Right lobe of liver (tissue), 6 donors: ENCODE measurements at places on chromosomes 3 and 15. TPM values are rescaled to one million over a fixed set of nuclear protein-coding genes. Genes with fewer than 3 reads are reported as not detected.

EAF2 gene
- 1.9 TPM for total RNA-seq

ABHD6 gene
- 63.4 TPM for total RNA-seq

OR5K2 gene
- not detected for total RNA-seq

GOLGA8M gene
- 1.0 TPM for total RNA-seq

UBA7 gene
- total RNA-seq = 36.4 TPM

TNFAIP8L3 gene
- total RNA-seq = 1.3 TPM

DNA sequence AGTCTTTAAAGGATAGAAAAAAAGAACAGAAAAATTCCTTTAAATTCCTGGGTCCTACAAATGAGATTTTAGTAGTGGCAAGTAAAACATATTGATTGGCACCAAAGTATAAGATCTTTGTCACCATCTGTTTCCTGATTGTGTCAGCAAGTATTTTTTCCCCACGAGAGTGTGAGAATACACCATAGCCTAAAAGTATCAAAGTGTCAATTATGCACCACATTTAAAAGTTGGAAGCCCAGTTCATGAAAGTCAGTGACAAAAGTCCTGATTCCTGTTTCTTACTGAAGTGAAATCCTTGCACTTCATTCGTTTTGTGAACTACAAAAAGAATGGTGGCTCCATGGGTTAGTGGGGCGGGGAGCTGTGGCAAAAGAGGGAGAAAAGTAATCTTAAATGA, 83.8 kb upstream of the DPH6 start:
- DNase-seq = no peak

DNA sequence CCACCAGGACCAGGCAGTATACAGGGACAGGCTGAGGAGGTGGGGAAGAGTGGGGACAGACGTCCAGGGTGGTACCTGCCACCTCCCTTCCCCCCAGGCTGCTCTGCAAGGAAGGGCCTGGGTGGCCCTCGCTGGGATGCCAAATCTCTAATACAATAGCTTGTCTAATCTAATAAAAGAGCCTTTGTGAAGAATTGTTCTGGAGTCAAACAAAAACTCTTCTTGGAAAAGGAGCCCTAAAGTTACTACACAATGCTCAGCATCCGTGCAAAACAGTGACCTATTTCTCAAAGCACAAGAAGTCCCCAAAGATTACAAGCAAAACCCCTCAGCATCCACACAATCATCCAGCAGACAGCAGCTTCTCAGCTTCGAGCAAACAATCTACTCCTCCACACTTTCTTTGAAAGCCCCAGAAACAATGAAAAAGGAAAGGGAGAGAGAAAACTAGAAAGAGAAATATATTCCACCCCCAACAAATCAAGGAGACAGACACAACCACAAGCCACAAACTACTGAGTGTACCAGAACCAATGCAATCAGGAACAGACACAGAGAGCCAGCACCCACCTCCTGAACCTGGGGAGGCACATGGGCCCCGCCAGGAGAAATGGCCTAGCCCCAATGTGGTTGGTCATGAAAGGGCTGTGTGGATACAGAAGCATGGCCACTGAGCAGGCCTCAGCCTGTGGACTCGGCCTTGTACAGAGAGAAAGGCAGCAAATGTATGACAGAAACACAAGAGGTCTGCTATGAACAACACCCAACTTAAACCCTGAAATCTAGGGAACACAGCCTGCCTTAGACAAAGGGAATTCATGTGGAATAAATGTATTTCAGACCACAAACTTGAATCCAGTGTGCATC, 177.1 kb upstream of the CHRNA7 start:
- DNase-seq = no peak

DNA sequence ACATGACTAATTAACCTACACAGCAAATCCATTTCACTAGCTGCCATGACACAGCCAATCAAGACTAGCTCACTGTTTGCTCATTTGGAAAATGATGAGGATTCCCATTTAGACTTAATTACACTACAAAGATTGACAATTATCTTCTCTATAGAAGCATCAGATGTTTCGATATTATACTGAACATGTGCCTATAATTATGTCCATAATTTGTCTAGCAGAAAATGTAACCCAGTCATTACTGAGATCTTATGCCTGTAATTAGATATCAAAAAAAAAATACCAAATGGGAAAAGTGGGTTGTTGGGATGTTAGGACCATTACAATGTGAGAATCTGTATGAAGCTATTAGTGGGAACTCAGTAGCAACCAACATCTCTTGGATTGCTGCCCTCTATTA, 344.2 kb upstream of the MCTP2 start:
- no peak for DNase-seq

DNA sequence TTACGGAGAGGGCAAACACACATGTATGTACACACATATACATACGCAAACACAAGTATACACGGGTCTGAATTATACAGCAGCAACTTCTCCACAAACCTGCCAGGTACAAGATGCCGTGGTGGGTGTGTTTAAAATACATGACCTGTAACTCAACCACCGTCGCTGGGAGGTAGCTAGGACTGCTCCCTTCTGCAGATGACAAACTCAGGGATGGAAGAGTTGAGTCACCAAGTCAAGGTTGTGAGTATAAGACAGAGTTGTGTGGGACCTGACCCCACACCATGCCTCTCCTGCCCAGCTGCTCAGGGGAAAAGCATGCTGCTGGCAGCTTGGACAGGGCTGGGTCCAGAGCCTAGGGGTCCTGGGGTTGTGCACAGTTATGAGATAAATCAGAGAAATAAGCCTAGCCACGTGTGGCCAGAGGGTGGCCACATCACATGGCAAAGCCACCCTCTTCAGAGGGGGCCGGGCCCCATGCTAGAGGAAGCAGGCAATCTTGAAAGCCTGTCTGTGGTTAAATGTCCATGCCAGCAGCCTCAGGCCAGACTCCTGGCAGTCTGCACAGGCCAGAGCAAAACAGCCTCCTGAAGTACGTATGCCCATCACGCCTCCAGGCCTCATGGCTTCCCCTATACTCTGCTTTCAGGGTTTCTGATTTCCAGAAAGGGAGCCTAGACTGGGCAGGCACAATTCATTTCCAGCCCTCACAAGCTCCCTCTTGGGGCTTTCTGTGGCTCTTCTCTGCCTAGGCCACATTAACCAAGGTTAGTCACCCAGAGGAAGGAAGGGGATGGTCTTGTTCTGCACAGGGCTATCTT, 107.7 kb upstream of the RPL32 start:
- DNase-seq = no peak

DNA sequence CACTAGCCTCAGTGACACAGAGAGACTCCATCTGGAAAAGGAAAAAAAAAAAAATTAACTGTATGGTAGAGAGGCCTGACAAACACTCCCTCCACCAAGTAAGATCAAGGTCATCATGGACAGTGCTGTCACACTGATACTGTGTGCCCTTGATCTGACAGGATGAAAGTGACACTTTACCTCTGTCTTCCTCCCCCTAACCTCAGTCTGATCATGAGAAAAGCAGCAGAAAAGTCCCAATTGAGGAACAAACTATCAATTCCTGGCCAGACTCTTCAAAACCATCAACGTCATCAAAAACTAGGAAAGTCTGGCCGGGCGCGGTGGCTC, 26.7 kb downstream of the PGPEP1L start:
- DNase-seq = no peak

DNA sequence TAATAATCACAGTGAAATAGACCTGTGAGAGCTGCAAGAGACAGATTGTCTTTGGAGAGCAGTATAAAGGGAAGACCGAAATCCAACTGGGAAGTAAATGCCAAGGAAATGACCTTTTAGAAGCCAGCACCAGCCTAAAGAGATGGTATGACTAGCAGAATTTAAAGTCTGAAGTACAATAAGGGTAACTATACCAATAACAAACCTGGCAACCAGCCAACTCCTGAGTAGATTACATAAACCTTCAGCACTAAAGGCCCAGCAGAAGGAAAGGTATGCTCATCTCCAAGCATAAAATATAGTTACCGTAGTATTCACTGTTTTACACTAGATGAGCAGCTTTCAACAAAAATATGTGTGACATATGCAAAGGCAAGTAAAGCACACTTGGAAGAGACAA, 155.1 kb upstream of the SATB1 start:
- DNase-seq = no peak

DNA sequence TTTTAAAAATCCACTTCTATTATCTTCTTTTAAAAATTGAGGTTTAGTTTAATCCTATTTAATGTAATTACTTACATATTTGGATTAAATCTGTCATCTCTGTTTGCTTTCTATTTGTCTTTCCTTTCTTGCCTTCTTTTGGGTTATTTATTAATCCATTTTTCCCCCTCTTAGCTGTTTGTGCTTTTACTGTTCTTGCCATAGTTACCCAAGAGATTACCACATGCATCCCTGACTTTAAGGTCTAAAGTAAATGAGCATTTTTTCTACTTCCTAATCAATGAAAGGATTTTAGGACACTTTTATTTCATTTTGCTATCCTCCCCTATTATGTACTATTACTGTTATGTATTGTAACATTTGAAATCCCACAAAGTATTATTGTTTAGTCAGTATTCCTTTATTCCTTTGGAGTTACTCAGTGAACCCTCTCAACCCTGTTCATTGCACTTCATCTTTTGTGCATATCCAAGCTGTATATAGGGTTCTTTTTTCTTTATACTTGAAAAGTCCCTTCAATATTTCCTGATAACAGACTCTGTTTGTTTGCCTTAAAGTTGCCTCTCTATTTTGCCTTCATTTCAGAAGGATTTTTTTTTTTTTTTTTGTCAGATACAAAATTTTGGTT, 62.7 kb downstream of the MEF2A start:
- no peak for DNase-seq

GRCh38 chr3:38022301-38022700, 7.1 kb downstream of the PLCD1 start:
- DNase-seq = no peak

GRCh38 chr3:195160257-195160898, 110.6 kb downstream of the XXYLT1 start:
- DNase-seq = no peak

DNA sequence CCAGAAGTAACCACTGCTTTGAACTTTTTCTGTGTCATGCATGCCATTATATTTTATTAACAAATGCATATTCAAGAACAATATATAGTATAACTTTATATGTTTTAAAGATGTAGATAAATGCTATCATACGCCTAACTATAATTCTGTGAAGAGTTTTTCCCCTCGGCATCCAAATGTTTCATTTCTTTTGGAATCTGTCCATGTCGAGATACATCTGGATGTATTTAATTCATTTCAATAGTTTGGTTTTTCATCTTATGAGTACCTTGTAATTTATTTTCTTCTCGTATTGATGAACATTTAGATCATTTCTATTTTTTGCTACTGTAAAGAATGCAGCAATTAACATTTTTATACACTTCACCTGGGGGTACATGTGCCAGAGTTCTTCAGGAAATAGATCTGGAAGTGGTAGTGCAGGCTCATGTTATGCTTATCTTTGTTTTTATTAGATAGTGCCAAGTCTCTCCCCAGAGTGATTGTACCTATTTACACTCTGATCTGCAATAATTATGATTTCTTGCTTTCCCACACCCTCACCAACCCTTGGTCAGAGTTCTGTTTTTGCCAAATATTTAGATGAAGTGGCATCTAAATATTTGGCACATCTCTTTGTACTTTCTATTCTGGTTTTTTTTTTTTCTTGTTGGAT, 29.7 kb downstream of the USP13 start:
- DNase-seq = no peak

DNA sequence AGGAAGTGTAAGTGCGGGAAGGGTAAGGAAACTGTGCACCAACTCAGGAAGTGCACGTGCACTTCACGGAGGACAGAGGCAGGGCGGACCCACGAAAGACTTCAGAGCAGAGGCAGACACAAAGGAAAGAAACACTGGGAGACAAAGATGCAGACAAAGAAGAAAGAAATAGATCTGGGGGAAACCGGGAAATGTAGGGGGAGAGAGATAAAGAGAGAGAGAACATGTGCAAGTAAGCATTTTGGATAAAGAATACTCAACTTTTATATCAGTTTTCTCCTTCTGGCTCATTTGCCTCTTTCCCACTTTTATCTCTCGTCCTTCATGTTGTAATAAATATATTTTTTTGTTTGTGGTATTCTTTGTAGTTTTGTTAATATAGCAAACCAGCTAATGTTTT, 204.2 kb downstream of the WDR72 start:
- DNase-seq = no peak

- no peak for DNase-seq
Observed at GRCh38 chr3:124843047-124843446, 44.1 kb downstream of the ITGB5 start.

GRCh38 chr15:81789403-81789802, 256.4 kb downstream of the MEX3B start:
- no peak for DNase-seq

DNA sequence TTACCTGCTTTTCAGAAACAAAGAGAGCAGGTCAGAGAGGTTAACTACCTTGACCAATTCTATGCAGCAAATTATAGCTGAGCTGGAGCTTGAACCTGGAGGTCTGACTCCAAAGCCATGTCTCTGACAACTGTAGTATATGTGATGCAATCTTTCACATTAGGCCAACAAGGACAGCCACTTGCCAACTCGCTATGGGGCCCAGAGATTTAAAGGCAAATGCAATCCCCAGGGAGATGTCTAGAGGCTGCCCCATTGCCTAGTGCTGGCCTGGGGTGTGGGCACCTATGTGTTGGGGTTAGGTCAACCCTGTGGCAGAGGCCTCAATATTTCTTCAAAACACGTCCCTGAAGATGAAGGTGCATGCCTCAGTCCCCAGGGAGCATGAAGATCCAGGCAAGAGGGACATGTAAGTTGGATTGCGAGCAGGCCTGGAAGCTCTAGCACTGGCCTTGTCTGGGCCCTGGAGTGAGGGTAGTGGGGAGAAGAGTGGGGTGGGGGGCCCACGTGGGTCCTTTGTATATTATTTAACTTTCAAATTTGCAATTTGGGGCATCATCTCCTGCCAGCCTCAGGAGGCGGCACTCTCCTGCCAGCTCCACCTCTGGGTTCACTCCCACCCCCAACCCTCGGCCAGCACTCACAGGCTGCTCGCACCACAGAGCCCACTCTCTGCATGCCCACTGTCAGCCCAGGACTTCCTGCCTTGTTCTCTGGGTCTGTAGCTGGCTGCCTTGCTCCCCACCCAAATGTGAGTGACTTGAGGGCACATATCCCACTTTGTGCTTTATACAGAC, 64.3 kb downstream of the SLC12A8 start:
- no peak for DNase-seq

DNA sequence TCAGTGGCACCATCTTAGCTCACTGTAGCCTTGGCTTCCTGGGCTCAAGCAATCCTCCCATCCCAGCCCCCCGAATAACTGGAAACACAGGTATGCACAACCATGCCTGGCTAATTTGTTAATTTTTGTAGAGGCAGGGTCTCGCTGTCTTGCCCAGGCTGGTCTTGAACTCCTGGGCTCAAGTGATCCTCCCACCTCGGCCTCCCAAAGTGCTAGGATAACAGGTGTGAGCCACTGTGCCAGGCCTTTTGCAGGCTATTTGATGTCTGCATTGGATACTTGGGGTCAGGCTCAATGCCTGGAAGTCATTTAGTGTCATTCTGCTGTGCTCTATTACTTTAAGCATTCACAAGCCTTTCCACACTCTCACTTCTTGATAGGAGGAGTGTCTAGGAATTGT, 17.6 kb downstream of the LIMD1 start:
- no peak for DNase-seq
